ENCODE measurements at places on chromosomes 12 and 14.

GRCh38 chr12:64621257-64621942 is 11.1 kb downstream of the RASSF3 start:
- DNase-seq = no peak

GRCh38 chr14:78848234-78848820 is 678.2 kb downstream of the NRXN3 start:
- DNase-seq = peak; percentile 23

GRCh38 chr12:47021298-47021697 is 58.1 kb upstream of the PCED1B start:
- no peak for DNase-seq

- DNase-seq = no peak
Observed at GRCh38 chr12:50690925-50691324, 73.0 kb upstream of the ATF1 start.

DNA sequence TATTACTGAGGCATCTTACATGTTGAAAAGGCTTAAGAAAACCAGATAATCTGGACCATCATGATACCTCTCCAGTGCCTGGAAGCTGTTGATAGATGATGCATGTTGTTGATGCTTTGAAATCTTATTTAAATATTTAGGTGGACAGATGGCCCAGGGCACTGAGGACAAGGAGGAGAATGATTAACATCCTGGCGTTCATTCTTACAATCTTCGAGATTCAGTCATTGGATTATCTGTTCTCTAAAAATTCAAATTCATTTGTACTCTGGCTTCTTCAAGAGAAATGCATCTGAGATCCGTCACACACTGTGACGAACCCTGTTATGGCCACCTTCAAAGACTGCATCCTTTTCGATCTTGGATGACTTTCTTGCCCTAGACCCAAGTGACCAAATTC is 121.3 kb upstream of the IGF1 start:
- no peak for DNase-seq

DNA sequence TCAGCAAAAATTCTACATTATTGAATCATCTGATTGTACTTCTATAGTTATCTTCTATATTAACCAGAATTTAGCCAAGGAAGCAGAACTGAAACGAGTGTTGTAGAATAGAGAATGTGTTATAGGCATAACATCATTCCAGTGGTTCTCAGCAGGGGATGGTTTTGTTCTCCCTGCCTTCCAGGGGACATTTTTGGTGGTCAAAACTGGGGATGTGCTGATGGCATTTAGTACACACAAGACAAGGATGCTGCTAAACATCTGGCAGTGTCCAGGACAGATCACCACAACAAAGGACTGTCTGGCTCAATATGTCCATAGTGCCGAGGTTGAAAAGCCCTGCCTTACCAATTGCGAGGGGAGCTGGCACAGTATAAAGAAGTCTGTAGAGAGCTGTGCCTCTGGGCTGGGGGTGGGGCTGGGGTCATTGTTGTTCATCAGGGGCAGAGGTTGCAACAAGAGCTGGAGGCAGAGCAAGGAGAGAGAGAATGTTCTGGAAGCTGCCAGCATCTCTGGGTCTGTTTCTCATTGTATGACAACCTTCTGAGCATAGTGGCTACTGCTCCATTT is 1472.8 kb downstream of the AACS start:
- DNase-seq = no peak

DNA sequence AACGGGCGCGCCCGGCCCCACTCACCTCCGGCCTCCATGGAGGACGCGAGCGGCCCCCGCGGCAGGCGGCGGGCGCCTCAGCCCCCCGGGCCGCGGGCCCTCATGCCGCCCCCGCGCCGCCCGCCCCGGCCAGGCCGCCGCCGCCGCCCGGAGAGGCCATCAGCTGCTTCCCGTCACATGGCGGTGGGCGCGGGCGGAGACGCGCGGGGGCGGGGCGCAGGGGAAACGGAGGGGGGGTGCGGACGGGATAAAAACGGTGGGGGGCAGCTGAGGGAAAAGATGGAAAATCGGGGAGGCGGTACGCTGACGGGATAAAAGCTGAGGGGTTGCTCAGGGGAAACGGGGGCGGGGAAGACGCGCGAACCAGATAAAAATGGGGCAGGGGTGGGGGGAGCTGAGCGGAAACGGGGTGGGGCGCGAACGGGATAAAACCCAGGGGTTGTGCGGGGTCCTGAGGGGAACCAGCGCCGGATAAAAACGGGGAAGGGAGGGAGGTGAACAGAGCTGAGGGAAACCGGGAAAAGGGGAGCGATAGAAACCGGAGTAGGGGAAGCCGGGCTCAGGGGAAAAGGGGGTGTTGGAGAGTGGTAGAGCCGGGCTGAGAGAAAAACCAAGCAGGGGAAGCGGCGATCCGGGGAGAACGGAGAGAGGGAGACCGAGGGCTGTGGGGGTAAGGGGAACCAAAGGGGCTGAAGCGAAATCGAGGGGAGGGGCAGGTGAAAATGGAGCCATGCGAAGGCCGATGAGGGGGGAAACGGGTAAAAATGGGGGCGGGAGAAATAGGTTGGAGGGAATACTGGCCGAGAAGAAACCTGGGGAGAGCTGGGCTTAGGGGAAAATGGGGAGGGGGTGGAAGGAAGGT is at the start of gene WSB2:
TSS of gene WSB2 (minus strand) at position 169 of the 862 bp plus-strand sequence. CDS start at position 38, 131 bp downstream.
- peak; percentile 60 for DNase-seq

DNA sequence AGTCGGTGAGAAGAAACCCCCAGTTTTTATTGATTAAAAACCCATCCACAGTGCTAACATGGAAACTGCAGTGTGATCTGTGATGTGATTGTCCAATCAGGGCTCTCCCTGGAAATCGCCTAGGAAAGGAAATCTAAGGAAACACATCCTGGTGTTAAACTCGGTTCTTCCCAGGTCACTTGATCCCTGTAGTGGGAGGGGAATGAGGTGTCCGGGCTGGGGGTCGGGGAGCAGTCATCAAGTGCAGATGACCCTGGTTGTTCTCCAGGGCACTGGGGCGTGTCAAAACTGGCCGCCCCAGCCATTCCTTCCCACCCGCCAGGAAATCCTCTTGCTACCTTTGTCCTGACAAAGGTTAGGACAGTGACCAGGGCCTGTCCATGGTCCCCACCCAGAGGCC is 20.8 kb downstream of the RAB35 start:
- no peak for DNase-seq

DNA sequence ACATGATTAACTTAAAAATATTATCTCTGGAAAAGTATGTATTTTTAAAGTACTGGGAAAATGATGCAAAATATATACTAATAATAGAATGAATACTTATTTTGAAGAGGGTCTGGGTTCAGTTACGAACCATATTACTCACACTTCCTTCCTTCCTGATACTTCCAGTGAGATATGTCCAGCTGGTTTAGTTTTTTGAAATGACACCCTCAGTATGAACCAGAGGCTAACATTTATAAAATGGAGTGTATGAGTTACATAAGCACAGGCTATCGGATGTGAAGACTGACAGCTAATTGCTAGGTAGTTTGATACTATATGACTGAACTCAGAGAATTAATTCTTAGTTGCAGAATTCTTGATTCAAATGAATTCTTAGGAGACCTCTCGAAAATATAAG is 122.9 kb downstream of the OTOGL start:
- DNase-seq = no peak

DNA sequence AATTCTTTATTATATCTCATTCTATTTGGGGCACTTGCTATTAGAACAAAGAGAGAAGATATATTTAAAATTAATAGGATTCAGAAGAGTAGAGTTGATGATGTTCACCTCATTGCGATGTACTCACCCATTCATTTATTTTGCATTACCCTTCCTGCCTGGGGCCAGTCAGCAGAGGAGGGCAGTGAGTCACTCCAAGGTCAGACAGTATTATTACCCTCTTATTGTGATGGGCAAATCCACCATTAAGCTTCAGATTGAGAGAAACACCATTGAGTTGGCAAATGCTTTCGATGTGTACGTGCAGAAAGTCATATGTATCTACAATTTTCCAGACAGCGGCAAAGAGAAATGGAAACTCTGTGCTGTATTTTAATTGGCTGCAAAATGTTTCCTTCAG is 134.2 kb downstream of the BICD1 start:
- no peak for DNase-seq

GRCh38 chr12:110591451-110592051 is 8.4 kb upstream of the PPTC7 start:
- no peak for DNase-seq

- DNase-seq = no peak
Observed at GRCh38 chr14:60681271-60681670, 32.0 kb upstream of the SIX1 start.

DNA sequence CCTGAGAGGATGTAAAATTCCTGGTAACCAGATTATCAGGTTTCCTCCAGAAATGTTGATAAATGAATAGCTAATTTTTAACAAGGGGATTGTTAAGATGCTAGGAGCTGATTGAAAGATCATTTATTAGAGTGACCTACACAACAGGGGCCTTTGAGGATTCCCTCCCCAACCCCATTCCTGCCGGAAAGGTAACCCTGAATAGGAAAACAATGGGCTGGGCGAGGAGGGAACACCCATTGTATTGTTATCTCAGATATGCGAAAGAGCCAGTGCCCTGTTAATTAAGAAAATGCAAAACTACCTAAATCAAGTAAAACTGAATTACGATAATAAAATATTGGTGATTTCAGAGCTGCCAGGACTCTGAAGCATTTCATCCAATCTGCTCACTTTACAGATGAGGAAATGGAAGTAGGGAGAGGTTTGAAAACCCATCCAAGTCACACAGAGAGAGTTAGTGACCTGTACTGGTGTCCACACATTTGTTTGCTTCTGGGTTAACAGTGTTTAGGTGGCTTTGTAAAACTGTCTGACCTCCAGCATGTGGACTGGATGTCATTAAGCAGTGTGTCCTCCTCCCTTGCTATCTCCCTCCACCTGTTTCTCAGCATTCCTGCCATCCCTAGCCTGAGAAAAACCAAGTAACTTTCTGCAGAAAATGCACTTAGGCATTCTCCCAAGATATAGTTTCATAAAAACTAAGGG is 214.8 kb downstream of the TTC6 start:
- no peak for DNase-seq

DNA sequence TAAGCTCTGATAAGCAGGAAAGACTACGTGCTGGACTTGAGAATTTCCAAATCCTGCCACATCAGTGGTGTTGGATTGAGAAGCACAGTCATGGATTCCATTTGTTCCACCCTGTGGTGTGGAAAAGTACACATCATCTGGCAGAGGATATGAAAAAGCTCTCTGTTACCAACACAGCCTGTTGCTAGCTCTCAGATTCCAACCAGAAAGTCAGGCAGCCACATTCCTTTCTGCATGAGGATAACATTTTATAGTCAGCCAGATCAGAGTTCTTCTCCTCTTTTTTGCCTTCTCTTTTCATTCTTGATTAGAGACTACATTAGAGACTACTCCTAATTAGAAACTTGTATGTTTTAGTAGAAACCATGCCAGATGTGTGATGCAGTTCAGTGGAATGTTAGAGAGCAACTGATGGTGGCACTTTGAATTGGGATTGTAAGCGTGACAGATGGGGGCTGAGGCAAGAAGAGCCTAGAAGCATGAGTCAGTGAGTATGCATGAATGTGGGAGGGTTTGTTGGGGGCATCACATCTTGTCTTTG is 61.2 kb upstream of the STXBP6 start:
- no peak for DNase-seq

GRCh38 chr14:66378712-66379505 is 107.3 kb upstream of the CCDC196 start:
- DNase-seq = no peak

DNA sequence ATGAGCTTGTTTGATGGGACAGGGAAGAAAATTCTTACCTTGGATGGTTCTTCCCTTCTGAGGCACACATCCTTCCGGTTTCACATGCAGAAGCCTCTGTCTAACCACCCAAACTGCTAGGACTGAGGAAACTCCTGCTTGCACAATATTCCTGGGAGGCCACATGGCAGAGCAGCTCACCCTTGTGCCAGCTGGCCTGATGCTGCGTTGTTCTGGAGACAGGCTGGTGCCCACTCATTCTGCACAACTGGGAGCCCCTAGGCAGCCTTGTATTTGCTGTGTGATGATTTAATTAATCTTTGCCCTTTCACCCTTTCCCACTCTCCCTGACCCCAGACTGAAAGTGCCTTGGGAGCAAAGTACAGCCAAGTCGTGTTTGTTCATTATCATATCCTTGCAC is 130.8 kb downstream of the RTN1 start:
- DNase-seq = no peak

DNA sequence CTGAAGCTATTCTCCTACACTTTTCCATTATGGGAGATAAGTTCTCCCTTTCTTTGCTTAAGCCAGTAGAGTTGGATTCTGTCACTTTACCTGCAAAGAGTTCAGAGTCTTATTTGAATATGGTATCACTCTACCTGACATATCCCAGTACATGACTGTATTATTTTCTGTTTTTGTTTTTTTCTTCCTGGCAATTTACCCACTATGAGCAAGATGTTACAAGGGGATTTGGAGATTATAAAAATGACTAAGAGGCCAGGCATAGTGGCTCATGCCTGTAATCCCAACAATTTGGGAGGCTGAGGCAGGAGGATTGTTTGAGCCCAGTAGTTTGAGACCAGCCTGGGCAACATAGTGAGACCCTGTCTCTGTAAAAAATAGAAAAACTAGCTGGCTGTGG is 46.4 kb upstream of the CHST11 start:
- DNase-seq = no peak

DNA sequence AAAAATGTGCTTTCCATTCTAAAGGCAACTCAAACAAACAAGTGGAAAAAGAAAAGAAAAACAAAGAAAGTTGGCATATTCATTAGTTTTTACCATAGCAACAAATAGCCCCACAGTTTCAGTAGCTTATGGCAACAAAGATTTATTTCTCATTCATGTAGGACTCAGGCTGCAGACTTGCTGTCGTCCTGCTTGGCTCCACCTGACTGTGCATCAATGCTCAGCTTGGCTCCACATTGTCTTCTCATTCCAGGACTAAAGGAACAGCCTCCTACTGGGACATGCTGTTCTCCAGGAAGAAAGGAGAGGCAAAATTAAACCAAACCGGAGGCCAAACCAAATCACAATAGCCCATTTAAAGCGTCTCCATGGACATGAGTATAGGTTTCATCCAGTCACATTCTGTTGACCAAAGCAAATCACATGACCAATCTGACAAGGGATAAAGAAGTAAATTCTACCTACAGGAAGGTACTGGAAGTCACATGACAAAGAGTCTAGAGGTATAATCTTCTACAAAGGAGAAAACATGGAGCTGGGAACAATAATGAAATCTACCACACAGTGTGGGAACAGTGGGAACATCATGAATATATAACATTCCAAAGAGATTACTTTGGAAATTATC is 222.5 kb downstream of the PIK3C2G start:
- DNase-seq = no peak

GRCh38 chr12:54413284-54414190 is 5.5 kb downstream of the ITGA5 start:
- DNase-seq = peak; percentile 67

DNA sequence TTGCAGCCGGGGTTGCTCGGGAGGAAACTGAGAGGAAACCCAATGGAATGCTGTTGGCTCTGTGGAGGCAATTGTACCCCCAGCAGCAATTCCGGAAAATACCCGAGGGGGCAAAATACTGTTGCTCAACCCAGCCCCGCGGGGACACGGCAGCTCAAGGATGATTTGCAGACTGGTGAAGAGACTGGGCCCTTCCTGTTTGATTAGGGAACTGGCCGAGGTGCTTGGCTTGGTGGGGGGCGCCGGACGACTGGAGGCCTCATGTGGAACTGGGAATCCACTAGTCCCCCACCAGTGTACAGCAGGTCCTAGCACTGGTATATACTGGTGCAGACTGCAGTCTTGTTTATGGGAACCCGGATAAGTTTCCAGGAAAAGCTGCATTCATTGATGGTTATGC is 10.3 kb upstream of the RNASE12 start:
- DNase-seq = no peak

Data from activated CD4-positive, alpha-beta T cell treated with anti-CD3 and anti-CD28 coated beads, Interleukin-2, amount 50 U/mL, for 48 hours (primary cell).